ENCODE measurements at places on chromosomes 6 and 20.

DNA sequence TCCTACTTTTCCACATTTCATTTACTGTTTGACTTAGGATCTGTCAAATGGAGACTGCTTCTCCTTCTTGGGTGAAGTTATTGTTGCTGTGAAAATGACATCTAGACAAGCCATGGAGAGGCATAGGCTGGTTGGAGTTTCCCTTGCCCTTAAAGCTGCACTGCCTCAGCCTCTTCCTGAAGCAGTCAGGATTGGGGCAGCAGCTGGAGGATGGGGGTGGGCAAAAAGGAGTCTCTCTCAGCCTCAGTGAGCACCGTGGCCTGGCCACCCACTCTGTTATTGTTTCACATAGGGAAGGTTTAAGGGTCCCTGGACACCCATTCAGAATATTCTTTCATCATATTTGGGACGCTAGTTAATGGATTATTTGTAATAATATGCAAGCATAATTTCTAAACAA lies 7.7 kb upstream of the ZBTB24 start:
- no peak for DNase-seq

- no peak for DNase-seq
Observed at GRCh38 chr6:12403201-12403826, 113.2 kb downstream of the EDN1 start.

DNA sequence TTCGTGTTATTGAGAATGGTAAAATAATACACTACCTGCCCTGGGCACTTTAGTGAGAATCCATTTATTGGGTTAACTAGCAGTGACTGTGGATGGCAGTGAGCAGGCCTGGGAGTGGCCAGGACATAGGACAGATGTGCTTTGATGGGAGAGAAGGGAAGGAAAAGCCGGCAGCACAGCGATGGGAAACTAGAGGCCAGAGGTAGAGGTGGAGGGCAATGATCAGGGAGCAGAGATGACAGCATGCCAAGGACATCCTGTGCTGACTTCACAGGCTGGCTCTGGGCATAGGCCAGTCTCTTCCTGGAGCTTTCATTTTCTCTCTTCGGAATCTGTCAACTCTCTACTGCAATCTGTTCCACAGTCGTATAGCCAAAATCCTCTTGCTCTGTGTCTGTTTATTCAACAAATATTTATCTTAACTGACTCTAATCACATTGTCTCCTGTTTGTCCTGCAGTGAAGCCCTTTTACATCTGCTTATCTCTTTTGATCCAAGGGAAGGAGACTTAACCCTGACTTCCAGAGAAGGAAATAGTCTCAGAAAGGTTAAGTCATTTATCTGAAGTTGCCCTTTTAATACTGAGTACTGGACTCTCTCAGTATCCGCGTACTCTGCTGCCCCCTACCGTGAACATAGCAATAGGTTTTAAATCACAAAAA lies 18.4 kb upstream of the MMP24 start:
- DNase-seq = peak; percentile 40

DNA sequence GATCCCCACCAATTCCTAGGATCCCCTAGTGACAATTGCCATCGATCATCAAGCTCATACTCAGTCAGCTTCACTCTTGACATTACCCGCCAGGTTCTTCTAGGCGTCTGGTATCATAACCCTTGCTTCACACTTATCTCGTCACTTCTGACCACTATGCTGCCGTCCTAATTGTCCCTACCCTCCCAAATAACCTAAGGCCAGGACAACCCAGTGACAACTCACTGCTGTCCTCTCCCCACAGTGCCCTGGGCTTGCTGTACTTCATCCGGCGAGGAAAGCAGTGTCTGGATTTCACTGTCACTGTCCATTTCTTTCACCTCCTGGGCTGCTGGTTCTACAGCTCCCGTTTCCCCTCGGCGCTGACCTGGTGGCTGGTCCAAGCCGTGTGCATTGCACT lies 3.7 kb downstream of the SYS1 start:
- DNase-seq = no peak

GRCh38 chr6:56348578-56348977 lies 101.2 kb upstream of the COL21A1 start:
- DNase-seq = no peak

GRCh38 chr20:10603971-10604864 lies 69.6 kb downstream of the JAG1 start:
- DNase-seq = no peak

DNA sequence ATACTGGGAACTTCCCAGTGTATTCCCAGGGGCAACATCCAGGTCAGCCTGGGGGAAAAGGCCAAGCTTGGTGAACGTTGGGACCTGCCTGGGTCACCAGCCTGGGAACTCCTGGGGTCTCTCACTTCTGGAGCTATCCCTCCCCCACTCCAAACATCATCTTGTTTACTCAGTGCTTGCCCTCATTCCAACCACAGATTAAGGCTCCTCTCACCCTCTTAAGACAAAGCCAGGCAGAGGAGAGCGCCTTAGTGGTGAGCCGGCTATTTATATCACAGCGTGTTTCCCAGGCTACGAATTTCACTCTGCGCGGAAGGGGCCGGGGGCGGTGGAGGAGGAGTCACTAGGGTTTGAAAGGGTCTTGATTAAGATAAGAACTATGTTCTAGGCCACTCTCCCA lies 12.1 kb downstream of the PRPH2 start:
- DNase-seq = peak; percentile 79

DNA sequence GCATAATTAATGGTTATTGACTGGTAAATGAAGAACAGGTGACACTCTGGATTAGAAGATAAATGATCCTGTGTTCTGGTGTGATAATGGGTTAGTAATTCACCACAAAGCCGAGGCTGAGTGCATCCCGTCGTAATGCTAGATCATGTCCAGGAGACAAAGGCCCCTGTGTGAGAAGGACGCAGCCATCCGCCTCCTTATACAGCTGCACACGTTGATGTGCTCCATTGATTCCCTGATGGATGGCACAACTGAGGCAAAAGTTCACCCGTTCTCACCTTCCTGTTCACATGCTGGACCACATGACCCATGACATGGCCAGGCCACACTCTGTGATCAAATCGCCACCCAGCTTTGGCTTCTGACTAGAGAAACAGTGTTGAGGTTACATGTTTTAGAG lies 136.1 kb downstream of the FOXC1 start:
- DNase-seq = no peak

GRCh38 chr20:24648481-24648880 lies 179.1 kb downstream of the SYNDIG1 start:
- no peak for DNase-seq

- no peak for DNase-seq
Observed at GRCh38 chr6:150291968-150292710, 76.7 kb upstream of the IYD start.

GRCh38 chr20:45959956-45960630 lies 11.9 kb downstream of the ZNF335 start:
- no peak for DNase-seq
